Fibroblast of villous mesenchyme (primary cell): ENCODE measurements at places on chromosomes 5 and 9. TPM values are rescaled to one million over a fixed set of nuclear protein-coding genes. Genes with fewer than 3 reads are reported as not detected.

The SPINK6 gene
- total RNA-seq: not detected in 2 replicates

The DOCK8 gene
- 0.32 and 2.6 TPM in 2 replicates for total RNA-seq

The LHX3 gene
- total RNA-seq: not detected in 2 replicates

The RUSC2 gene
- total RNA-seq: 24.2 and 33.2 TPM in 2 replicates

The SLC46A2 gene
- total RNA-seq: not detected in 2 replicates

The LCN9 gene
- total RNA-seq: not detected in 2 replicates

The SPATA31C1 gene
- not detected in 2 replicates for total RNA-seq

- no peak for DNase-seq
Observed at GRCh38 chr9:109121232-109121796, 1.6 kb upstream of the TMEM245 start.

DNA sequence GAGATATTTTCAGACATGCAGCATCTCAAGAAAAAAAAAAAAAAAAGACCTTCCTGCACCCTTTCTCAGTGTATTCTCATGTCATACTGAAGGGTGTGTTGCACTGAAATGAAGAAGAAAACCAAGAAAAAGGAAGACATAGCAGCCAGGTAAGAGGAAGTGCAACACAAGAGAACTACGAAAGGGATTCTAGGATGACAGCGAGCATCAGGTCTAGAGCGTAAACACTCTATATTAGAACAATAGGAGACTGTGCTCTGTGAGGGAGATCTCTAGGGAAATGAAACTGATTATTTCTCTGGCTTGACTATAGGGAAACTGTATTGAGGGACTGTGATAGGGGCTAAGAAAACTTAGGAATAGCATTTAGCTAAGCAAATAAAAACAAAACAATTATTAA, 30.0 kb downstream of the BTF3 start:
- no peak for DNase-seq

DNA sequence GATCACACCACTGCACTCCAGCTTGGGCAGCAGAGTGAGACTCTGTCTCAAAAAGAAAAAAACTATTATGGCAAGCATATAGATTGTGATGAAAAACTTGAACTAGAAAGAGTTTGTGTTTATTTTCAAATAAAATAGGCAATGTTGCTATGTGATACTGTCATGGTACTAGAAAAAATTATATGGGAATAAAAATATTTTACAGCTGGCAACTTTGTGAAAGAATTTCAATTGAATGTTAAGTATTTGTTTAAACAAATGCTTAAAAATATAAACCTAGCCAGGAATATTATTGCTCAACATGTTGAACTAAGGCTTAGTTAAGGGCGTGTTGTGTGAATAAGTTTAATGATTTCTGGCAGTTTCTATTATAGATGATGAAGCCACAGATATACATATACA, 31.7 kb downstream of the HSDL2 start:
- peak; percentile 67 for DNase-seq

DNA sequence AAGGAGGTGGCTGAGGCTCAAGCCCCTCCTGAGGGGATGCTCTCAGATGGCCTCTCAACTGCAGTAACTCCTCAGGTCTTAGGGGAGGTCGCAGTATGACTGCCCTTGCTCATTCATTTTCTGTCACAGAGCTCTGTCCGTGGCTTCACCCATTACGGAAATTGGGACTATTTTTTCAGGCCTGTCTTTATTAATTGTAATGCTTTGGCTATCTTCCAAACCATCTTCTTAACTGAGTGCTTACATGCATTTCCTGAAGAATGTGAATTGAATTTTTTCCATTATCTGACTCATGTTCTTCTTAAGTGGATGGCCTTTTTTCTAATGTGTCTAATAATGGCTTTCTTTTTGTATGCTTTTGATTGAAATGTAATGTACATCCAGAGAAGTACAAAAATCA, 36.4 kb upstream of the SV2C start:
- no peak for DNase-seq

GRCh38 chr9:32371279-32371678, 13.2 kb upstream of the ACO1 start:
- no peak for DNase-seq

- no peak for DNase-seq
Observed at GRCh38 chr5:55338810-55339243, 31.0 kb downstream of the MTREX start.

DNA sequence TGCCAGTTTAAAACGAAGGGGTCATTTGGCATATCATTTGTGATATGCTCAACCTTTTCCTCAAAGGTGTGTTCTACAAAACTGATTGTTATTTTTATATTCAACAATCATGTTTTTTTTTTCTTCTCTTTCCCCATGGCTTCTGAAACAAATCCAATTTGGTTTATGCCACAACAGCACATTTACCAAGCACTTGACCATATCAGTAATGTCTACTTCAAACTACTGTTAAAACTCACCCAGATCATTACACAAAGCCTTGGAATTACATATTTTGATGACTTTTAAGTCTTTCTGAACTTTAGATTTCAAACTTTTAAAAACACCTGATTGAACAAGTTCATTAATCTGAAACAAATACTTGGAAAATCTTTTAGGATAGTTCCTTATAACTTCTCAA, 29.2 kb downstream of the PWWP2A start:
- no peak for DNase-seq

DNA sequence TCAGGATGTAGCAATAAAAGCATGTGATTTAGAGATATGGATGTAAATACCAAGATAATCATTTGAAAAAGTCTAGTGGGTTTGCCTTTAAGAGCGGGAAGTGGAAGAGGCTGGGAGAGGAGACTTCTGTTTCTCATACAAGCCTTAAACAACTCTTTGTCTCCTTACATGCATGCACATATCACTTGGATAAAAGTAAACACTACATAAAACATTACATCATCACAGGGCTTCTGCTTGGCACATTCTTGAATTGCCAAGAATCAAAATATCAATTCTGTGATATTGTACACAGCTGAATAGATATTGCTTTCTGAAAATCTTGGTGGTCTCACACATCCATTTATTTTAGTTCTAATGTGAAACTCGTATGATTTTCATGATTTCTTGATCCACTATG, 57.6 kb downstream of the FOXD1 start:
- no peak for DNase-seq

DNA sequence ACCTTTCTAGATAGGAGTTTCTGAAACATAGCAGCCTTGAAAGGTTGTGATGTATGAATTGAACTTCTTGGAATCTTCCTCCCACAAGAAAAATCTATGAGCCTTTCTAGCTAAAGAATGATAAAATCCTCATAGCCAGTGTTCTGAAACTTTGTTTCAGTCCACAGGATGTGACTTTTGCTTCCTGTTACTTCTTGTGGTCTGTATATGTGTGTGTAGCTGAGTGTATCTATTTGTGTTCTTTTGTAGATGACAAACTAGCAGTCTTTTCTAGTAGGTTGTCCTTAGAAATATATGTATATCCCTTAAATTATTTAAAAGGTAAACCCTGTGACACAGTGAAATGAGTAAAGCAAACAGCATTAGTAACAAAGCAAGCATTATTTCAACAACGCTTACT, 188.8 kb downstream of the MRPS30 start:
- DNase-seq: no peak

DNA sequence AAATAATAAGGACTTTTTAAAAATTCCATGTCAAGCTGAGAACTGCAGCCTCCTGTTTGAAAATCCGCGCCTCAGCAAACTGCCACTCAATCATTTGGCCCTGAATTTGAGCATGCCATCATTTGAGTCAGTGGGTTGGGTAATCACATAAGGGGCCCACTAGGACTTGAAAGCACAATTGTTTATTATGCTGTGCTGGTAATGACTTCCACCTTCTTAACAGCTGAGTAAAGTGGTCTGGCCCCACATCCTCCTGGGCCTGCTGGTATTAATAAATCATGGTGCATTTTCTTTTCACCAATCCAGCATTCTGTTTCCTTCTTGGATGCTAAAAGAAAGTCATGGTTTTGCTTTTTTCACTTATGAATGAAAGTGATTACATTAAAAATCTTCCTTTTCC, 103.0 kb upstream of the CTSL start:
- DNase-seq: no peak

GRCh38 chr5:12175914-12176585, 271.8 kb upstream of the CTNND2 start:
- DNase-seq: no peak

GRCh38 chr5:83050723-83051340, 26.4 kb downstream of the TMEM167A start:
- no peak for DNase-seq

DNA sequence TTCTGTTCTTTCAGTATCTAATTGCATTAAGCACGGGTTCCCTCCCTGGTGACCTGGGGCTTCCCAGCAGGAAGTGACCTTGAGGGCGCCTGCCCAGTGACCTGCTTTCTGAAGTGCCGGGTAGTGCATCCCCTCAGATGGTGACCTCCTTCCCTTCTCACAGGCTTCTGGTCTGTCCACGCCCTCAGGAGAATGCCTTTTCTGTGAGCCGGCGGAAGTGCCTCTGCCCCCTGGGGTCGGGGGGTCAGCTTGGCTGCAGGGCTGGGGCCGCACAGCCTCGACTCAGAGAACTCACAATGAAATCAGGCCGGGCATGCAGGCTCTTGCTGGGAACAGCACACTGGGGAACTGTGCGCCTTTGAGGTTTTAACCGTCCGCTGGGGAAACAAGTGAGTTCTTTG, 124.5 kb upstream of the PHYKPL start:
- no peak for DNase-seq

- DNase-seq: no peak
Observed at GRCh38 chr9:70053864-70054263, 10.2 kb downstream of the MAMDC2 start.

DNA sequence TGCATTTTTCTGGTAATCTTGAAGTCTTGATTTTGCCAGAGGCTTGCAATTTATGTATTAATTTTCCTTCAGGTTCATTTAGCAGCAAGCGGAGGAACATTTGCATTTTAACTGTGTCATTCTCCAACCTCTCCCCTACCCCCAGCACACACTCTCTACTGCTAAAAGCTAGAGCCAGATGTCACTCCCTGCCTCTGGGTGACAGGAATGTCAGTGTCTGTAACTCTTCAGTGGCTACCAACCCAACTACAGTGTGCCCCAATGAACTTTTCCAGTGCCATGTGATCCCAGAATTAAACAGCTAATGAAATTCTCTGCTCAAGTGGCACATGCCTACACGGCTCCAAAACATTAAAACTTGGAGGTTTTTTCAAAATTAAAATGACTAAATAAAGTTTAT, 260.3 kb downstream of the GOLPH3 start:
- DNase-seq: no peak

DNA sequence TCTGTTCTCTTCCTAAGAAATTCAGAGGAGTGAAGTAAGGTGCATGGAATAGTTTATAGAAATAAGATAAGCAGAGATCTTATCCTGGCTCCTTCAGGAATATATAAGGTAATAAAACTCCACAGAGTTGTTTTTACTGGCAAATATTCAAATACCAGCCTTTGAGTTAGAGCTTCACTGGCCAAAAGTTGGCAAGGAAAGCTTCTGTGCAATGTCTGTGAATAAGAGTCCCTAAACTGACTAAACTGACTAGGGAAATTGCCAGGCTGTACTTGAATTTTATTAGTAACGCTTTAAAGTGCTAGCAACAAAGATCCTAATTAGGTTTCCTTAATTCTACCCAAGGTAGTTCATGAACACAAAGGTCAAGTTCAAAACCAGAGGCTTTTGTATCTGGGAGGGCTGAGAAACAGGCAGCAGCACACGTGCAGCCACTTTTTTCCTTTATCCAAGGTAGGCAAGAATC, 131.1 kb upstream of the MPDZ start:
- no peak for DNase-seq

- DNase-seq: no peak
Observed at GRCh38 chr5:98186128-98186527, 587.3 kb upstream of the RGMB start.

- peak; percentile 16 for DNase-seq
Observed at GRCh38 chr9:95980262-95981125, 105.0 kb downstream of the ERCC6L2 start.

DNA sequence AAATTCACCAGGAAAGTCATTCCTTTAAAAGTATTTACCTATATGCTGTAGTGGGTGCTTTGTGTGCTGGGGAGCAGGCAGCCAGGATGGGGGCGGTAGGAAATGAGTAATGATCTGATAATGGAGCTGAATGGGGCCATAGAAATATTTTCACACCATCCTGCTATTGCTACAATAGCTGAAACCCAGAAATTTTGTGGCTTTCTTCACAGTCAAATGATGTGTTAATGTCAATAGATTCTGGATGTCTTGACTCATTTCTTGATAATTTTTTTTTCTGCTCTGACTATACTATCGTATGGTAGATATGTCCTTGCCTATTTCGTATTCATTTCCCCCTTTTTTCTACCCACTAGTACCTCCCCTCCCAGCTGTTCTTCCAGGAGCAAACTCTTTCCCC, 59.5 kb downstream of the RORB start:
- no peak for DNase-seq

GRCh38 chr9:34419716-34420504, 38.5 kb downstream of the FAM219A start:
- DNase-seq: no peak

GRCh38 chr5:66993882-66994281, 202.7 kb downstream of the CD180 start:
- no peak for DNase-seq

DNA sequence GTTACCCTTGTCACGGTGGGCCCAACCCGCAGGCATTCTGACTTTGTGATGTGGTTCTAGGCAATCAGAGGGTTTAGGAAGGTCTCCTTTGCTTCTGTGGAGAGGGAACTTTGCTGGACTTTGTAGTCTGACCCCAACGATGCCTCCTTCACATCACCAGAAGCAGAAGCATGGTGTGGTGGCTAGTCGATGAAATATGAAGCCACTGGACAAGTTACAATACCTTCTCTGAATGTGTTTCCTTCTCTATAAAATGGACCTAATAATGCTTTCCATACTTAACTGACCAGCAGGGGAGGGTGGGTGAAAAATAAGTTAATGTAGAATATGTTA, 607 bp downstream of the SPEF2 start:
- DNase-seq: no peak

DNA sequence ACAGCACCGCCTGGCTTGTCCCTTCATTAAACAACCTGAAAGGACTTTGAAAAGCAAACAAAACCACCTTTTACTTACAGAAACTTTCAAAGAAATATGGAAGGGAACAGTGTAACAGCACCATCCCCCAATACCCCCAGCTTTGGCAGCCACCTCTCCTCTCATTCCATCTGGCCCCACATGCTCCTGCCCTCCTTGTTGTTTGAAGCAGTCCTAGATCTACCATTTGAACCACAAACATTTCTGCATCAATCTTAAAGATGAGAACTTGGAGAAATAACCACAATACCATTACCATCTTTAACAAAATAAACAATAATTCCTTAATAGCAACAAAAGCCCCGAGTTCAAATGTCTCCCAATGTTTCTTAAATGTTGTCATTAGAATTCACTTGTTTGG, 17.8 kb upstream of the COL15A1 start:
- no peak for DNase-seq

- DNase-seq: peak; percentile 31
Observed at GRCh38 chr5:128825826-128826225, 139.5 kb upstream of the SLC27A6 start.
